ENCODE measurements at places on chromosomes 12 and 14.

DNA sequence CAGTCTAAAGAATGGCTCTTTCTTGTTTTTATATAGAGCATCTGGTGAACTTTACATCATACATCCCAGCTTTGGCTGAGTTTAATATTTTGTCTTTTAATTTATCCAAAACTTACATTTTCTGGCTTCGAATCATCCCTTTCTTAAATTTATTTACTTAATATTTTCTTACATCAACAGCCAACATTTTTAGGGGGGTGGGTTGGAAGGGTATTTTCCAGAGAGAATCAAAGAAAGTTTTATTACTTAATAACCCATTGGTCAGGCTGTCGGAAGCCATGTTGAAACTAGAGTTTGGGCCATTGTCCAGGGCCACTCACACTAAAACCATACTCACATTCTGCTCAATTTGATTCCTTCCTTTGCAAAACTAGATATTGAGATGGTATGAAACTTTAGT is 220.2 kb downstream of the AEBP2 start:
- DNase-seq: no peak

DNA sequence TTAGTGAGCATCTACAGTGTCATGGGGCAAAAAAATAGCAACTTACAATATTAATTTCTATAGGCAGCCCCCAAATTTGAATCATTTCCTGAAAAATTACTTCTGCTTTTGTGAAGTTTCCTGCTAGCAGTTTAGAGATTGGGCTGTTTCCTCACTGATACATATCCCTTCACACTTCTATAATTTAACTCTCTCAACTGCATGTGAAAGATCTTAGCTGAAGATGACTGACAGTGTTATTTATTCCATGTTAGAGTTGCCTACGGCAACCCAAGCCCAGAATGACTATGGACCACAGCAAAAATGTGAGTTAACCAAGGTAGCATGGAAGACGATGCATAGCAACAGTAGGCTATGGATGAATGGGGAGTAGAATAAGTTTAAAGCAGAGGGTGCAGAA is at the start of gene KLRG1:
Gene KLRG1, plus strand, starts transcription at position 134 of the 400 bp plus-strand sequence. Its CDS starts 90 bp downstream, at position 224.
- DNase-seq: no peak

- DNase-seq: no peak
Measured at GRCh38 chr12:18254081-18254480, 7.2 kb upstream of the PIK3C2G start.

DNA sequence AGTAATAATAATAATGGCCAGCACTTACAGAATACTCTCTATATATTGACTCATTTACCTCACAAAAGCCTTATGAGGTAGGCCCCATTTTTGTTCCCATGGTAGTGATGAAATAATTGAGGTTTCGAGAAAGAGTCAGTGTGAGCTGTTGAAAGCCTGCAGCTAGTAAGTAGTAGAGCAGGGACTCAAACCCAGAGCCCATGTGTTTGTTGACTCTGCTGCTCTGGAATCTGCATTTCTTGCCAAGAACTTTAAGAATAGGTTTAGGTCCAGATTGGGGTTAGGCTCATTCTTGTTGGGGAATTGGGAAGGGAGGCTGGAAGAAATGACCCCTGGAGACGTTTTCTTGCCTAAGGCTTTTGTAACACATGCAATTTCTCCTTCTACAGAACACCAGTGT is 27.9 kb downstream of the DYRK4 start:
- no peak for DNase-seq

- no peak for DNase-seq
Measured at GRCh38 chr12:111457577-111457976, 51.9 kb downstream of the SH2B3 start.

GRCh38 chr12:40022850-40023249 is 83.0 kb downstream of the SLC2A13 start:
- DNase-seq: no peak

GRCh38 chr12:98970950-98971349 is 325.9 kb downstream of the APAF1 start:
- no peak for DNase-seq

- no peak for DNase-seq
Measured at GRCh38 chr14:104563191-104563741, 16.3 kb upstream of the C14orf180 start.

- DNase-seq: no peak
Measured at GRCh38 chr12:65741656-65742017, 82.6 kb upstream of the HMGA2 start.

Data from AG04450 (cell line).